ENCODE measurements at places on chromosomes 4 and X.

GRCh38 chrX:9301836-9302235, 163.0 kb upstream of the TBL1X start:
- H3K27ac ChIP-seq: no peak overlapping the region
- no peaks in the 10 kb centered on the region for H3K27me3 ChIP-seq
- H3K36me3 ChIP-seq: no peaks in the 10 kb centered on the region
- no peaks in the 10 kb centered on the region for H3K4me1 ChIP-seq

GRCh38 chr4:55107054-55107453, 18.3 kb downstream of the KDR start:
- no peaks in the 10 kb centered on the region for H3K4me1 ChIP-seq
- no peak overlapping the region for H3K4me3 ChIP-seq
- no peak for DNase-seq
- H3K36me3 ChIP-seq: no peaks in the 10 kb centered on the region
- no peak overlapping the region for H3K27ac ChIP-seq

DNA sequence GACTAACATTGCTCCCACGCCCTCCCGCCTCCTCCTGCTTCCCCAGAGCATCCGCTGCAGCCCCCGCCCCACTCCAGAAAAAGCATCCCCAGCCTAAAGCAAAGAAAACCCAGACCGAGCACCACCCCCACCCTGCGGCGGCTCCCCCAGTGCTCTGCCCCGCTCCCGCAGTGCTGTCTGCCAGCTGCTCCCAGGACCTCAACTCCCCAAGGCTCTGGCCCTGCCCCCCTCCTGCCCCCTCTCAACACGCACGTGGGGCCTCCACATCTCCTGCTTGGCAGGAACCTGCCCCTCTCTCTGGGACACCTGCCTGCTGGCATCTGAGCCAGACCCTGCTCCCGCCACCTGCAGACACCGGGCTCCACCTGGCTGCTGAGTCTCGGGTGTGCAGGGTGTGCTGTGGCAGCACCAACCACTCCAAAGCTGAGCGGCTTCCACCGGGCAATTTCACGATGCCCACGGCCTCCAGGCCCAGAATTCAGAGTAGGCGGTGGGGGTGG, 79.4 kb downstream of the FAM53A start:
- peaks cover 17% of the 10 kb centered on the region for H3K4me1 ChIP-seq
- peaks cover 3% of the 10 kb centered on the region for H3K27me3 ChIP-seq

GRCh38 chr4:79426989-79427388, 19.0 kb upstream of the GK2 start:
- H3K4me3 ChIP-seq: no peak overlapping the region
- no peak for DNase-seq
- H3K27me3 ChIP-seq: peaks cover 2% of the 10 kb centered on the region
- H3K36me3 ChIP-seq: no peaks in the 10 kb centered on the region

DNA sequence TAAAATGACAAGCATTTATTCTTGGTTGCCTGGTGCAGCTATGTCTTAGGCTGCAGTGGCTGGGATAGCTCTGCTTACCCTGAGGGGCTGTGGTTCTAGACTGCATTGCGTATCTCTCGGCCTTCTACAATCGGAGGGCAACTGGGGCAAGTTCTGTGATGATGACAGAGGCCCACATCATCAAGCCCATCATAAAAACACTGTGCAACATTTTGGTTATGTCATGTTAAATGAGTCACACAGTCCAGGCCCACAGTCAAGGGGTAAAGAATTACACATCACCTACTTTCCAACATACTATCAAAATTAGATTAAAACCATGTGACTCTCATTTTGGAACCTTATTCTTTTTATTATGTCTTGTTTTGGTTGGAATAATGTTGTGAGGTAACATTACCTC, 120.2 kb upstream of the GUCY1A1 start:
- no peaks in the 10 kb centered on the region for H3K4me1 ChIP-seq
- H3K4me3 ChIP-seq: no peak overlapping the region
- H3K27ac ChIP-seq: no peak overlapping the region
- H3K36me3 ChIP-seq: no peaks in the 10 kb centered on the region

- no peak for DNase-seq
- H3K27me3 ChIP-seq: no peaks in the 10 kb centered on the region
- H3K4me3 ChIP-seq: no peak overlapping the region
- no peak overlapping the region for H3K27ac ChIP-seq
- H3K36me3 ChIP-seq: no peaks in the 10 kb centered on the region
These were observed 102.4 kb upstream of the DCAF12L1 start for GRCh38 chrX:126655061-126655460.

DNA sequence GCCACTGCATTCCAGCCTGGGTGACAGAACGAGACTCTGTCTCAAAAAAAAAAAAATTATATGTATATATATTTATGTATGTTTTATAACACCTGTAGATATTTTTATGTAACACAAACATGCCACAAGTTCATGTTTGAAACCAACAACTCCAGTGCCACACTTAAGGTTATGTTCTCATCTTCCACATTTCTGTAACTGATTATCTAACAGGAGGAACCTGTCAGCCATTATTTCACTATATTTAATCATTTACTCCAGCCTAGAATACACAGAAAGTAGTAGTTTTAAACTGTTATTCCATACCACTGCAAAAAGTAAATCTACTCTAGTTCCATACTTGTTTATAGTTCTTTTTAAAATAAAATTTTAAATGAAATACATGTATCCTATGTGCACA, 32.3 kb downstream of the MCUB start:
- H3K27ac ChIP-seq: no peak overlapping the region
- no peaks in the 10 kb centered on the region for H3K27me3 ChIP-seq
- no peaks in the 10 kb centered on the region for H3K36me3 ChIP-seq
- H3K4me1 ChIP-seq: no peaks in the 10 kb centered on the region

GRCh38 chrX:113980953-113981352, 602.9 kb upstream of the HTR2C start:
- no peak for DNase-seq
- H3K27me3 ChIP-seq: no peaks in the 10 kb centered on the region
- no peaks in the 10 kb centered on the region for H3K36me3 ChIP-seq
- no peaks in the 10 kb centered on the region for H3K4me1 ChIP-seq

GRCh38 chrX:25204182-25204581, 188.4 kb upstream of the ARX start:
- H3K27ac ChIP-seq: no peak overlapping the region
- no peak overlapping the region for H3K4me3 ChIP-seq
- H3K36me3 ChIP-seq: no peaks in the 10 kb centered on the region
- H3K4me1 ChIP-seq: no peaks in the 10 kb centered on the region

DNA sequence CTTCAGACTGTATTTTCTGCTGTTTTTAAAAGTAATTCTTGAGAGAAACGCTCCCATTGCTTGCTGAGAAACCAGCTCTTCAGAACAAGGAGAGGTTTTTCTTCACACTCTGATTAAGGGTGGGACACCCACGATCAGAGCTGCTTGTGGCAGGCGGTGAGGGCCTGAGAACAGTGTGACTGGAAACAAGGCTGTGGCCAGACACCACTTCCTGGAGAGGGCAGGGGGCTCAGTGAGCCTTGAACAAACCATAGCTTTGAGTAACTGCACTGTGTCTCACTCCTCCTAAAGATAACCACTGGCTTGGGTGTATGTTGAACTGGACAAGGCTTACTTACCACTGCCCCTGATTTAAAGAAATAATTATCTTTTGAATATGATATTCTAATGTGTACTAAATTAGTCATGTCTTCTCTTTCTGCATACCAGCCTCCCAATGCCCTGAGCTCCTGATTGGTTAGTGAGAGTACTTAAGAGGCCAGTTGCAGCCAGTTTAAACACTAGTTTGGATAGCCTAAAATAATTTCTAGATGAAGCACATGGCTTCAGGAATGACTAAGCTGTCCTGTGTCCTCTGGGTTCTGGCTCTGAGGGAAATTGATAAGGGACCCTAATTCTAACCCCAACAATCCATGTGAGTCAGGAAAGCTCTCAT, 3.7 kb upstream of the GPR82 start:
- H3K27me3 ChIP-seq: peaks cover 2% of the 10 kb centered on the region
- DNase-seq: no peak
- no peak overlapping the region for H3K27ac ChIP-seq
- H3K36me3 ChIP-seq: no peaks in the 10 kb centered on the region
- H3K4me1 ChIP-seq: no peaks in the 10 kb centered on the region

GRCh38 chr4:47873877-47874541, 36.1 kb upstream of the CORIN start:
- H3K27me3 ChIP-seq: no peaks in the 10 kb centered on the region
- H3K4me3 ChIP-seq: no peak overlapping the region
- H3K36me3 ChIP-seq: peaks cover 25% of the 10 kb centered on the region
- no peaks in the 10 kb centered on the region for H3K4me1 ChIP-seq
- DNase-seq: no peak

DNA sequence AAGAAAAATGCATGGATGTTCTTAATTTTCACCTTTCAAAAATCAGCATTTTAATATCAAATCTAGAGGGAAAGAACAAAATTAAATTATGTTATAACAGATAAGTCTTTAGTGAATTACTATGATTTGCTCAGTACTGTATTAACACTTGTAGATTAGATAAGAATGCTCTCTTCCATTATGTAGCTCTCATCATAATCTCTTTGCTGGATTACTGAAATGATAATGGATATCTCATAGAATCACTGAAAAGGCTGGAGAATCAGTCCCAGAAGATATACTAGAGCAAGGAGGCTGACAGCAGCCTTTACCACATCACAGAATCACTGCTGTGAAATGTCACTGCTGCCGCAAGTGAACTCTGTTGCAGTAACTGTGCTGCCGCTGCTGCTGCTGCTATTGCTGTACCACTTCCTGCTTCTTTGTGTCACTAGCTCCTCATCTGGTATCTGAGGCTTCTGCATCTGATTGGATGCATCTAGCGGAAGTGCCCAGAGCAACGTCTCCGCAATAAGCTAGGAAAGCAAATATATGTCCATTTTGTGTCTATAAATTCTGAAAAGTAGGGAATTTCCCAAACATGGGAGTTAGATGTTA, 738.2 kb downstream of the ADGRL3 start:
- H3K4me1 ChIP-seq: peaks cover 3% of the 10 kb centered on the region
- DNase-seq: no peak
- H3K36me3 ChIP-seq: no peaks in the 10 kb centered on the region
- no peak overlapping the region for H3K4me3 ChIP-seq

DNA sequence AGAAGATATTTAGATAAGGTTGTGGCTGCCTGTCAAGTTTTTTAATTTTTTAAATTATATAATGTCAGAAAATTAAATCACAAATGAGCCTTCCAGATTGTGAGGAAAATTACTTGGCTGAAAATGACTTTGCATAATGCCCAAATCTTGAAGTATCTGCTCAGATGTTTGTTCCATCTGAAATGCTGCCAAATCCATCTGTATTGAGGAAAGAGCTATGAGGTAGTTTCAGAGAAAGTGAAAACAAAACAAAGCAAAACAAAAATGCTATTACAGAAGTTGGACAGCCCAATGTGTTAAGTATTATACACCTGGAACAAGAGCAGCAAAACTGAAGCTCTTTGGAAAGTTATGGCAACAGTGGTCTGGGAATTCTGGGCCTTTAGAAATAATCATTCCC, 23.3 kb upstream of the GUCY1B1 start:
- no peak for DNase-seq
- H3K36me3 ChIP-seq: no peaks in the 10 kb centered on the region
- peaks cover 4% of the 10 kb centered on the region for H3K4me1 ChIP-seq

DNA sequence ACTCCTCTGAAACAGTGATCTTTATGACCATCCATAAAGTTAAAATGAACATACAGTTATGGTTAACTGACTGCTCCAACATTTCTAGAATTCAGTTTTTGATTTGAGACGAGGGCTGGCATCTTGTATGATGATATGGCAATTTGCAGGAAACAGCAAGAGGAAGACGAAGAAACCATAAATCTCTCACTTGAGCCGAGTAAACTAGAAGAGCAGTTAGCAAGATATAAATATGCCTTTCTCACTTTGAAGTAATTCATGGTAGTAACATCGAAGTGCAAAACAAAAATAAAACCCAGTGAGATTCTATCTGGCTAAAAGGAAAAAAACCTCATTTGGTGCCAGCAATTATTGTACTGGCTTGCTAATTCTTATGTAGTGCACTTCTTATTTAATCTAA, 139.0 kb upstream of the SPRY1 start:
- no peak for DNase-seq
- H3K27ac ChIP-seq: no peak overlapping the region

DNA sequence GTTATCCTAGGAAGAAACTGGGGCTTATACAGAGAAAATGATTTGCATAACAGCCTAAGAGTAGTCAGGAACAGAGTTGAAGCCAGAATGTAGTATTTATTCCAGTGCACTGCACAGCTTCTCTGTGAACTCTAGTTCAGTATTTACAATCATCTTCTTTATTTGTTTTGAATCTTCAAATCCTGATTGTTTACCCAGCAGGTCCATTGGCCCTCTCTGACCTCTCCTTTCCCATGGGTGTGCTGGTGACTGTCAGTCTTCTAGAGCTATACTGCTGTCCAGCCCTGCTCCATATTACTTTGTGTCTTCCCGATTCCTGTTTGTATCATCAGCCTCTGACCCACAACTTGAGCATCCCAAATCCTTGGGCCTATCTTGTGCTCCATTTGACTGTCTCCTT, 301.9 kb upstream of the HS3ST1 start:
- no peak overlapping the region for H3K4me3 ChIP-seq
- H3K27me3 ChIP-seq: no peaks in the 10 kb centered on the region
- DNase-seq: no peak
- no peaks in the 10 kb centered on the region for H3K36me3 ChIP-seq
- H3K27ac ChIP-seq: no peak overlapping the region

DNA sequence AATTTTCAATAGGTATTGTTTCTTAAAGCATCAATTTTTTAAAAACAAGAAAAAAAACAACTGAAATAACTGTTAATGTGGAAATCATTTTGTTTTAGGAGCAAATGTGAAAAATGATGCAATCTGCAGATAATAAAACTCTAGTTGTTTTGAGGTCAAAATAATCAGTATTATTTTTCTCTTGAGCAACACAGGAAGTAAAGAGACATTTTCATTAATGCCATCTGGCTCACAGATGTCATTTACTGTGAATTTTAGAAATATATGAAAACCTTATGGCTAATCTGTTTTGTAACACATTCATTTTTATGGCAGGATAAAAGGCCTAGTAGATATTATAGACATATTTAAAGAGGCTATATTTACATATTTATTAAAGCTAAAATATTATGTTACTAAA, 141.6 kb downstream of the PCDH18 start:
- no peaks in the 10 kb centered on the region for H3K36me3 ChIP-seq
- no peak overlapping the region for H3K27ac ChIP-seq
- H3K4me1 ChIP-seq: peaks cover 12% of the 10 kb centered on the region
- no peaks in the 10 kb centered on the region for H3K27me3 ChIP-seq
- DNase-seq: no peak

- no peaks in the 10 kb centered on the region for H3K27me3 ChIP-seq
- no peak overlapping the region for H3K4me3 ChIP-seq
- H3K27ac ChIP-seq: no peak overlapping the region
- H3K4me1 ChIP-seq: no peaks in the 10 kb centered on the region
- no peaks in the 10 kb centered on the region for H3K36me3 ChIP-seq
These were observed 135.9 kb upstream of the ARHGEF9 start for GRCh38 chrX:63920875-63921274.

DNA sequence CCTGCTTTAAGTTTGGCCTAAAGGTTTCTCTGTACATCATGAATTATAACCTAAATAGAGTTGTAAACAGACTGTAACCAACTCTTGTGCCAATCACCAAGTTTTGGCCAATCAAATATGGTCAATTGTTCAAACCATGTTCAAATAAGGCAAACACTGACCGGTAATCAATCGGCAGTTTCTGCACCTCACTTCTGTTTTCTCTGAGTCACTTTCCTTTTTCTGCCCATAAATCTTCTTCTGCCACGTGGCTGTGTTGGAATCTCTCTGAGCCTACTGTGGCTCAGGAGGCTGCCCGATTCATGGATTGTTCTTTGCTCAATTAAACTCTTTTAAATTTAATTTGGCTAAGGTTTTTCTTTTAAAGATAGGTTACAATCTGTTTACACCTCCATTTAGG, 16.5 kb upstream of the ENPP6 start:
- H3K27ac ChIP-seq: no peak overlapping the region
- no peak for DNase-seq
- no peak overlapping the region for H3K4me3 ChIP-seq
- H3K4me1 ChIP-seq: no peaks in the 10 kb centered on the region
